Stimulated activated CD4-positive, alpha-beta T cell treated with anti-CD3 and anti-CD28 coated beads, Interleukin-1b, Interleukin-23, amount 100 ng/mL, for 1 hour (primary cell): ENCODE measurements at places on chromosomes 11 and 22.

- no peak for DNase-seq
Observed at GRCh38 chr11:64813826-64814225, 3.5 kb upstream of the MEN1 start.

GRCh38 chr11:75319035-75319877 is 32.2 kb downstream of the ARRB1 start:
- DNase-seq = no peak

DNA sequence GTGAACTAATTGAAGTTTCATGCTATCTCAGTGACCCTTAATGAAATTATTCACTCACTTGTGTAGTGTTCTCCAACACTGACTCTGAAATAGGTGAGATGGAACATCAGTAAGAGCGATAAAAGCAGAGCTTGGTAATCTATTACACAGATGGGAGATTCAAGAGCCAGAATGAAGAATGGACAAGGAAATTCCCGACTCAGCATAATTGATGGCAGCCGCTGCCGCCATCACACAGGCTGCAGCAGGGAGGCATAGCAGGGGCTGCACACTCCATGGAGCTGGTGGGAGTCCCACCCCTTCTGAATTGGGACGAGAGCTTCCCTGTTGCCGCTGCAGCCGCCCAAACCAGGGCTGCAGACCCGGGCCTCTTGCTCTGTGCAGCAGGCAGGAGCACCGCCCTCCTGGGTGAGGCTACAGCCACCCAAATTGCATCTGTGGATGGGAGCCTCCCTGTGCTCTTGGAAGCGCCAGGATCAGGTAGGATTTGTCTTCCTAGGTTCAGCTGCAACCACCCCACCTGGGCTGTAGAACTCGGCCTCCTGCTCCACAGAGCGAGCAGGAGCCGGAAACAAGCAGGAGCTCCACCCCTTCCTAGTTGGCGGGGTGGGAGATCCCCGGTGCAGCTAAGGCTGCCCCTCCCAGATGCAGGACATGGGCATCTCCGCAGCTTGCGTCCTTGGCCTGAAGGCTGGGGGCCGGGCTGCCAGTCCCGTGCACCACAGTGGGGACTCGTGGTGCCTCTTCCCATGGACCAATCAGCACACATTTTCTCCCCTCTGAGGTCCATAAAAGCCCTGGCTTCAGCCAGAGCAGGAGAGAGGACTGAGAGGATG is 535.1 kb upstream of the LUZP2 start:
- DNase-seq = no peak

GRCh38 chr11:66717925-66718319 is 11.1 kb downstream of the SPTBN2 start:
- DNase-seq = no peak

DNA sequence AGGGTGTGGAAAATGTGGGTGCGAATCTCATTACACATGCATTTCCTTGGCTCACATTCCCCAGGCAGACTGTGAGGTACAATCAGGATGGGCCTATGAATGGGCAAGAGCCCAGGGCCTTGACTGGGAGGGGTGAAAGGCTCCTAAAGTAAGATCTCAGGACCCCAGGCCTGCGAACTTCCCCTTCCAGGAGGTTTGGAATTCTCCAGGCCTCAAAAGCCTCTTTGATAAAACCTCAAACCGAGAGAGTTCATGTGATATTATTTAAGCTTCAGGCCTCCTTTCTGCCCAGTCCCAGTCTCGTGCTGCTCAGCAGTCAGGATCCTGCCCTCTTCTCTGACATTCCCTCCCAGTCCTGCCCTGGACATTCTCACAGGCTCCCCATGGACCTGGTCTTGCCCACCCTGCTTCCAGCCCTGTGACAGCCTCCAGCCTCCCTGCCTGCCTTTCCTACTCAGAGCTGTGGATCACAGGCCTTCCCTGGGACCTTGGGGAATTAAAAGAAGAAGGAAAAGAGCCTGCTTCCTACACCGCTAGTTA is 37.3 kb upstream of the TEAD1 start:
- no peak for DNase-seq

GRCh38 chr11:118819334-118820024 is 28.5 kb upstream of the DDX6 start:
- DNase-seq = no peak

DNA sequence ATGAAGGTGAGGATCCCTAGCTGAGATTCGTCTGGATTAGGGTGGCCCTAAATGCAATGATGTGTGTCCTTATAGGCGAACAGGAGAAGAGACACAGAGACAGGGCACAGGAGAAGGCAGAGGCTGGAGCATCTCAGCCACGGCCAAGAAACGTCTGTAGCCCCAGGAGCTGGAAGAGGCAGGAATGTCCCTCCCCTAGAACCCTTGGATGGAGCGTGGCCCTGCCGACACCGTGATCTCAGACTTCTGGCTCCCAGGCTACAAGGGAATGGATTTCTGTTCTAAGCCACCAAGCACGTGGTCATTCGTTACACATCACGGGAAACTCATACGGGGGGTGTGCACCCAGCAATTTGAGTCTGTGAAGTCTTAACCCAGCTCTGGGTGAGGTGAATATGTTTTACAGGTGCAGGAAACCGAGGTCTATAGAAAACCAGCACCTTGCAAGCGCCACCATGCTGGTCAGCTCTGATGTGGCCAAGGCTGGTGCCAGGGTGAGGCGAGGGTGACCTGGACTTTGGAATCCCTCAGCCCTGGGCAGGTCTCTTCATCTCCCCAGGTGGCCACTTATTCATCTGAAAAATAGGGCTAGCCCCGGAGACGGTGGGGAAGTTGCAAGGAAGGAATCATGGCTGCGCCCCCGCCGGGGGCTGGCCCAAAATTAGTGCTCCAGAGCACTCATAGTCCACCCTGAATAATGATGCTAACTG is 89.5 kb upstream of the FGF3 start:
- DNase-seq = no peak

GRCh38 chr11:93526641-93527583 is 16.3 kb downstream of the SMCO4 start:
- DNase-seq = no peak

DNA sequence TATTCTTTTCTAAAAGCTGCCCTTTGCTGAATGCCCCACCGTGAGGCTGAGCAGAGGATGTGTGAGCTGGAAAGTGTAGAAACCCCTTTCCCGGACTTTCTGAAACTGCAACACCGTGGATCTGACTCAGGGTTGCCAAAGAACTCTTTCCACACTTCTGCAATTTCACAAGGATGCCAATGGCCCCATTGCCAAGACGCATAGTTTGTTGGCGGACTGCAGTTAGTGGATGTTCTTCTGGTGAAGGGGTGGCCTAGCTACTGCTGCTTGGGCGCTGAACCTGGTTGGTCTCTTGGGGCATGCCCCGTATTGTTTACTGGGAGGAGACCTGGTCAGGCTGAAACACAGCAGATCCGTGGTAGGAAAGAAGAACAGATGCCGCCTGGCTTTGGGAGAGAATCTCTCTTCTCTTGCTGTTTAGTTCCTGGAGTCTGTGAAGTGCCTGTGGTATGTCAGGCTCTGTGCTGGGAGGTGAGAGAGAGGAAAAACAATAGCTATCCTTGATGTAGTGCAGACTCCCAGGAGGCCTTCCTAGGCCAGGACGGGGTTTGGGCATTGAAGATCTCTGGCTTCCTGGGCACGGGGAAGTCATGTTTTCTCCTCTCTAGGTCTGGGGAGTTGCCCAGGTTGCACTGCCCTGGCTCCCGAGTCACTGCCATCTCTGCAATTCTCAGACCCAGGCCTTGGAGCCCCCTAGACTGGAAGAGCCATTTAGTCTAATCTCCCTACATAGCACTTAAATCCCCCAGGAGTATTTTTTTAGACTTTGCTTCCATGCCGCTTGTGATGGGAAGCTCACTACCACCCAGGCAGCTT is 26.9 kb downstream of the CD82 start:
- DNase-seq = no peak

- no peak for DNase-seq
Observed at GRCh38 chr11:122463530-122463929, 192.0 kb upstream of the UBASH3B start.

GRCh38 chr11:61039916-61040315 is 62.4 kb upstream of the CD5 start:
- DNase-seq = no peak

DNA sequence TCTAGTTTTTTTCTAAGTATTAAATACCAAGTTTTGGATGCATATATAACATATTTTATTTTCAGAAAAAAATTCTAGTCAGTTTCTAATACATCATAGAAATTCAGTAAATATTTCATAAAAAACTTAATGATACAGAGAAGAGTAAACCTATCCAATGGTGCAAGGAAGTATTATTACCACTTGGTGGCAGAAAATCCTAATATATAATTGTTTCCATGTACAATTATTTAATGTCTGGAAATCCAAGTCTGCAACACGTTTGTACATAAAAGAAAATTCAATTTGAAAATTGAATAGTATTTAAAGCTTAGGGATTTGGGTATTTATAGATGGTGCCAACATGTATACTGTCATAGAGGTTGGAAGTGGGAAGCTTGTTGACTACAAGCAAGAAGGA is 127.0 kb downstream of the TRPC6 start:
- no peak for DNase-seq

DNA sequence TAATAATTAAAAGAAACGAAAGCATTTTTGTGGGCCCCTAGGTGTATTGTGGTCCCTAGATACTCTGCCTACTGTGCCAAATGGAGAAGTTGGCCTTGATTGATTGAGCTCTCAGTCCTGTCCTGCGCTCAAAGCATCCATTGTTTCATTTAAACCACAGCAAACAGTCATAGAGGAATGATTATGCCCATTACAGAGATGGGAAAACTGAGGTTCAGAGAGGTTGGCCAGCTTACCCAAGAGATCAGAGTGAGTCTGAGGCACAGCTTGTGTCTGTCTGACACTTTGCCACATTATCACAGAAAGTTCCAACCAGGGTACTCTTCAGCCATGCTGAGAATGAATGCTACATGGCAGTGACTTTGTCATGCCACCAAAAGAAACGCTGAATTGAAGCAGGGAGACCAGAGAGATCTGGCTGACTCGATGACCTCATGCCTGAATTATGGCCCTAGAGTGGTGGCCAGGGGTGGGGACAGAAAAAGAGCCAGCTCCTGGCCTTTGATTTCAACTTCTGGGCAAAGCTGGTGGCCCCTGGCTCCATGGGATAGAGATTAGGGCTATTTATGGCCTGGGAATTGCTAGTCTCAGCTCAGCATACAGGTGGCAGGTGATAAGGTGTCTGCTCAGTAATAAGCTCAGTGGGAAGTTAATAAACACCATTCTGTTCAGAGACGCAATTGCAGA is 180.5 kb downstream of the MIAT start:
- DNase-seq = no peak
